ENCODE measurements at places on chromosomes 2 and 18.

DNA sequence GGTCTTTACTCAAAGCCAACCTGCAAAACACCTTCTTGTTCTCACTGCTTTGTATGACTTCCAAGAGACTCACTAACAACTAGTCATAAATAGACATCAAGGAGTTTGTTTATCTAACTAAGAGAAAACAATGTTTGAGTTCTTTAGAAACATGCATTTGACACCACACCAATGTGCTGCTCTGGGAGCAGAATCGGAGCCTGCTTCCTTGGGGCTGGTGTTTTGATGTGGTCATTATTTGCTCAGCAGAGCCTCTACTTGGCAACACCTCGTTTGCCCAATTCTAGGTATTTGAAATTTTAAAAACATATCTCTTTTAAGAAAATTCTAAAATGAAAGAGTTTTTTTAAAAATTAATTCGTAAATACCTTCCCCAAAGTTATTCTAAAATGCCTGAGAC, 167.5 kb downstream of the BCL2 start:
- DNase-seq = no peak

DNA sequence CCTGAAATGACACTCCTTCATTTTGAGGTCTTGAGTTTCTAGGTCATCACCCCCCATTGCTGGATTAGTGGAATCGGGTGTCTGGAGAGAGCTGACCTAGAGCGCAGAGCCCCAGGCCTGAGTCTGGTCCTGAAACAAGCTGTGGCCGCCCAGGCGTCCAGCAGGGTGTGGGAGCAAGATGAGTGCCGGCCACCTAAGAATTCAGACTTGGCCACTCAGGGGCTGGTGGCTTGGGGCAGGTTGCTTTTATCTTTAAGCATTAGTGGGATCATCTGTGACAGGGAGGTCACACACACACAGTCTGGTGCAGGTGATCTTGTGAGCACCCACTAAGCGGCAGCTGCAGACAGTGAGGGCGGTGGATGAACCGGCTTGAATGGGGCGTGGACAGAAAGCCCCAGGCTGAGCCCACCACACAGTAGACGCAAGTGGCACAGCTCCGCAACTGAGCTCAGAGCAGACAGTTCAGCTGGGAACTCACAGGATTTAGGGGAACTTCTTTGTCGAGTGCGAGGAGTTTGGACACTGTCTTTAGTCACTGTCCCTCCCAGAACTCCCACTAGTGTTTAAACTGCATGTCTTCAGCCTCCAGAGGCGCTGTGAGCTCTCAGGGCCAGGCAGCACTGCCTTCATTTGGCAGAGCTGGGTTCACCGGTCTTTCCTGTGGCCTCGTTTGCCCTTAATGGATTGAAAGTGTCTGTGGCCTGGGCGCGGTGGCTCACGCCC, 21.5 kb downstream of the ITGB1BP1 start:
- no peak for DNase-seq

DNA sequence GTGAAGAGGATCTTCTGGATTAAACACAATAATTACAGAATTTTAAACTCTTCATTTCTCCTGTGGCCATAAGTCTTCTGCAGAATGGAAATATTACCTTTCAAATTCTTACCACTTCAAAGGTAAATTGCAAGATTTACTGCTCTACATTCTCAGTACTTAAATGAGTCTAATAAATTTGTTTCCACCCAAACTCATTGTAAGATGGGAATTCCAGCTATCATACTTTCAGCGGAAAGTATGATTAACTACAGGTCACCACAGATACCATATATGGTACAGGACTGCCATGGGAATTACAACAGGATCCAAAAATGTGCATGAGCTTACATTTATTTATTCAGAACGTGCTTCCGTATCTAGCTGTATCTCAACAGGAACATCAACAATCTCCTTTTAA, 3.1 kb downstream of the DSC3 start:
- DNase-seq = no peak

DNA sequence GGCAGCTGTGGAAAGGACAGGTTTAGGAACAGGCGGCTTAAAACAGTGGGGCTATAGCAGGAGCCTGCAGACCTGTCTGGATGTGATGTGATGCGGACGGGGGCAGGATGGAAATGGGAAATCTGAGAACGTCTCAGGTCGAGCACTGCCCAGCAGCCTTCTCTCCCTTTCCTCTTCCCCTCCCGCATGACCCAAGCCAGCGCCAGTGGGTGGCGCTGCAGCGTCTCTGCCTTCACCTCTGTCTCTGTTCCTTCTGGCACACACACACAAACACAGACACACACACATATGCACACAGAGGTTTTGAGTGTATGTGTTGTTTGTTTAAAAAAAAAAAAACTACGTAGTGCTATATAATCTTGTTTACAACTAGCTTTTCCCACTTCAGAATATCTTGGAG, 82.0 kb upstream of the SLC66A3 start:
- peak; percentile 2 for DNase-seq

DNA sequence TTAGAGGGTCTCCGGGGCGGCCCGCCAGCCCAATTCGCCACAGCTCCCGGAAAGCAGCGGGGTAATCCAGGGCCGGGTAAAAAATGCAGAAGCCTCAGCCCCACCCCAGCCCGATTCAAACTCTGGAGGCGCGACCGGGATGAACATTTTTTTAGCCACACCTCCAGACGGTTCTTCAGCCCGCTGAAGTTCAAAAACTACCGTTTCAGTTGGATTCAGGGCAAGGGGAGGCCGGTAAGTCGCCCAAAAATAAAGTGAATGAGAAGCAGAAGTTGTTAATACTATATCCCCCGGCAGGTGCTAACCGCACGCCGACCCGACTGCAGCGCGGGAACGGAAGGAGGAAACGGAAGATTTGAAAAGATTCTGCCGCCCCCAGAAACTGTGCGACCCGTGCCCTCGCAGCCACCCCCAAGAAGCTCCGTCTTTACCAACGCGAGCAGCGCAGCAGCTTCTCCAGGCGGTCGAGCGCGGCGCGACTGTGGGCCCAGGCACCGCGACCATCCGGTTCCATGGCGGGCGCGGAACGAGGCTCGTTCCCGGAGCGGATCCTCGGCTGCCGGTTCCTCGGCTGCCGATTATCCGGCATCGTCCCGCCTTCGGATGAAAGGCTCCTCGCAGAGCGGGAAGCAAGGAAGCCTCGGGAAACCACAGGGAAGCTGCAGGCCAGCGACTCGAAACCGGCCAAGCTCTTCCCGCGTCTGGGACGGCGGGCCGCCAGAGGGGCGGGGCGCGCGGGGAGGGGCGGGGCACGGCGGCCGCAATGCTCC, at the start of gene BARD1:
Gene BARD1 (minus strand): TSS at position 703 of the 770 bp plus-strand sequence. CDS start 114 bp downstream, at position 589.
- DNase-seq = peak; percentile 63

DNA sequence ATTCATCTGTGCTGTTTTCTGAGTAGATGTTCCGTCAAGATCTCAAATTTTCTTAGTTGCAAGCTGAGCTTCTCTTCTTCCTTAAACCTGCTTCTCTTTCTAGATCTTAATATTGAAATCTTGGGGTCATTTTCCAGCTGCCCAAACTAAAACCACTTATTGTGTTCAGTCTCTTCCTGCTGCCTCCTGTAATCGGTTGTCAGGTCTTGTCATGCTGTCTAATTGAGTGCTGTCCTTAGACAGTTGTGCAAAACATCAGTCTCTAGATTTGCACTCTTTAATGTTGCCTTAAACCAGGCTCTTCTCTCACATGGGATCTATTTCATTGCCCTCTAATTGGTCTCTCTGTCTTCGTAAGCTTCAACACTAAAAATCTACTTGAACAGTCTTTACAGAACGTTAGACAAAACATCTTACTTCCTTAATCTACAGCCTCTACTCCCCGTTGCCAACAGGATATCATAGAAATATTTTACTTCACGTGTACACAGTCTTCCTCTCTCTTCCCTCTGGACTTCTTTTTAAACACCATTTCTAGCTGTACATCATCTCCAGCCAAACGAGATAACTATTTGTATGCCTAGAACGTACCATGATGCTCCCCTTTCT, 34.9 kb downstream of the GPD2 start:
- DNase-seq = no peak

DNA sequence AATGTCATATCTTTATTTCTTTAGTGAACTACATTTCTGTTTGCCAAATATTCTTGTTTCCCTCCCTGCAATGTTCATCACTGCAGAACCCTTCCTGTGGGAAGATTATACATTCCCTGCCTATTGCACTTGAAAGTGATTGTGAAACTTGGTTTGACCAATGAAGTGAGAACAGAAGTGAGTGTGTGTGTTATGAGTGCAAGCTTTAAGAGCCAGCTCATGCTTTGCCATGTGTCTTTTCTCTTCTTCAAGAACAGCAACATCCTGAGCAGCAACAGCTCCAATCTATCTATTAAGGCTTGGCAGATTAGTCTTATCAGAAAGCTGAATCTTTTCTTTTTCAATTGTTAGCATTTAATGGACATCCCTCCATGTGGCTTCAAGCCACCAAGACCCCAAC, 42.0 kb upstream of the UBE2E3 start:
- DNase-seq = no peak

GRCh38 chr2:73939419-73939818, 12.7 kb downstream of the DGUOK start:
- no peak for DNase-seq

DNA sequence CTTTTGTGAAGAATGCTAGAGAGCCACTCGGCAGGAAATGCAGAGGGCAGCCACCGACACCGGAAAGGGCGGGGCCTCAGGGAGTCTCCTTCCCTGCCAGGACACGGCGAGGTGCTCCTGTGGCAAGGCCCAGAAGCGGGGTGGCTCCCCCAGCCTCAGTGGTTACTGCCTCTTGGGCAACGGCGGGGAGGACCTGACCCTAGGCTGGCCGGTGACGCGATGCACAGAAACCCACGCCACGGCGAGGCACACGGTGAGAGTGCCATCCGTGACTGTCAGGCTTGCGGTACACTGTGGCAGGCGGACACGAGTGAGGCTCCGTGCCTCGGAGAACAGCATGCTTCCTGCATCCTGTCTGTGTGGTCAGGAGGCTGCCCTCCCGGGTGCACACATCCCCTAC, 47.8 kb downstream of the ZAP70 start:
- no peak for DNase-seq

- no peak for DNase-seq
These were observed 50.6 kb upstream of the ZFP36L2 start for GRCh38 chr2:43276962-43277391.

DNA sequence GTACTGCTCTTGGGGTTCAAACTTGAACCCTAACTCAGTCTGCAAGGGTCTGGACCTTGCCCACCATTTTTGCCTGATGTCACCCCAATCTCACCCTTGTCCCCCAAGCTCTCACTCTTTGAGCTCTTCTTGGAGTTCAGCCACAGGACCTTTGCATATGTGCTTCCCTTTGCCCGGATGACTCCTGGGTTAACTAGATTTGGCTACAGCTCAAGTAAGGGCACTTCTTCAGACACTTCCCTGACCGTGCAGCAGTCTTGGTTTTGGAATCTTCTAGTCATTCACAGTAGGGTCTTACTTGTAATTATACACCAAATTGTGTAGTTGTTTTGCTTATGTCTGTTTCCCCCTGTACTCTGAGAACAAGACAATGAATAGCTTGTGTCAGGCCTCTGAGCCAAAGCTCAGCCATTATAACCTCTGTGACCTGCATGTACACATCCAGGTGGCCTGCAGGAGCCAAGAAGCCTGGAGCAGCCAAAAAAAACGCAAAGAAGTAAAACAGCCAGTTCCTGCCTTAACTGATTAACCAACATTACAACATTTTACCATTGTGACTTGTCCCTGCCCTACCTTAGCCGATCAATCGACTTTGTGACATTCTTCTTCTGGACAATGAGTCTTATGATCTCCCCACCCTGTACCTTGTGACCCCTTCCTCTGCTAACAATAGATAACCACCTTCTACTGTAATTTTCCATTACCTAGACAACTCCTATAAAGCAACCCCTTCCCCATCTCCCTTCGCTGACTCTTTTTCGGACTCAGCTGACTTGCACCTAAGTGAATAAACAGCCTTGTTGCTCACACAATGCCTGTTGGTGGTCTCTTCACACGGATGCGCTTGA, 1.0 kb upstream of the MOGAT1 start:
- no peak for DNase-seq

GRCh38 chr2:216888081-216888480, 28.2 kb upstream of the TNP1 start:
- DNase-seq = no peak

DNA sequence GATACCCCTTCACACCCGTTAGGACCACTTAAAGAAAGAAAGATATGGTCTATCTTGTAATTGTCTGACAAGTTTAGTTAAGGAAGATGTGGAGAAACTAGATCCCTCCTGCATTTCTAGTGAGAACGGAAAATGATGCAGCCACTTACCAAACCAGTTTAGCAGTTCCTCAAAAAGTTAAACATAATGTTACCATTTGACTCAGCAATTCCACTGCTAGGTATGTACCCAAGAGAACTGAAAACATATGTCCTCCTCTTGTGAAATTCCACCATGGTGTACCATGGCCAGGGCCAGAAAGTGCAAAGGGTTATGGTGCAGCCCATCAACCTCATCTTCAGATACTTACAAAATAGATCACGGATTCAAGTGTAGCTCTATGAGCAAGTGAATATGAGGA, 79.0 kb upstream of the ID2 start:
- DNase-seq = no peak

GRCh38 chr2:206163251-206163880, 3.7 kb downstream of the EEF1B2 start:
- DNase-seq = no peak

DNA sequence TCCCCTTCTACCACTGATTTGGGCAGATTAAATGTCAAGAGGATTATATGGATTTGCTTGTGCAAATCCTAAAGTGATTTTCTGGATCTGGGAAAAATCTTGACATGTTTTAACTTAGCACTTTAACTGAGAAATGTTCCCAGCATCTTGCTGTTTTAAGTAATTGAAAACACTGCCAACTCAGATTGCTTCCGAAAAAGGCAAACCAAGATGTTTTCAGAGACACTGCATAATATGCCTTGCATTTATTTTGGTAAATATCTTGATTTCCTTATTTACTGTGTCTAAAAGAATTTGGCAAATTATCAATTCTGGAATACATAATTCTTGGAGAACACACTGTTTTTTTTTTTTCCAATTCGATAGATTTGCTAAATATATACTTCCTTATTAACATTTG, 385.0 kb upstream of the FAM98A start:
- DNase-seq = no peak

DNA sequence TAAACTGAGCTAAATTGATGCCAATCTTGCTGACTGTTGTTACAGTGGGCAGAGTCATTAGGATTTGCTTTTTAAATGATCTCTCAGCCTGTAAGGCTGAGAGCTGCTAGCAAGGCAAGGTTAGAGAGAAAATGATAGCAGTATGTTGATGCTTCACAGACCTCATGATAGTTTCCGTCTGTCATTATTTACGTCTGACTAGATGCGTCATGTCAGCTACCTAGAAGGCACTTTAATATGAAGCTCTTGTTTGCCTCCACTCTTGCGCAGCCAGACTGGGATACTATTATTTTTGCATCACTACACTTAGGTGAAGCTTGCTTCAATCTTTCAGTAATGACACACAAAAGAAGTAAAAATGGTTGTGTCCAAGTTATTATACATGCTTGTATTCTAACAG, 313.8 kb downstream of the LNPK start:
- DNase-seq = no peak

DNA sequence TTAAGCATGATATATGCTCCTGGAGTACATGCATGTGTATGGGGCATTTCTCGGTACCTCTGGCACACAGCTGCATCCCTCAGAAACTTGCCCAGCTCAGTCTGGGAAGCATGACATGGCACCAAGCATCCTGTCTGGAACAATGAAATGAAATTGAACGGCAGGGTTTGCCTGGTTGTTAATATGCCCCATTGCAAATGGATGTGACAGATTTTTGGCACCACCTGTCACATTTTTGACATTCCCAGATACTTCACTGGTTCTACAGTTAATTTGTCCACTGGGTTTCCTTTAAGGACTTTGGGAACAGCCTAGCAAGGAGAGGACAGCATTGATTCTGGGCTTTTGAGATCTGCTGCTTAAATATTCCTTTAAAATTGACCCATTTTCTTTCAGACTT, 305.8 kb downstream of the TSN start:
- DNase-seq = no peak

- DNase-seq = no peak
These were observed 69.4 kb downstream of the RHOB start for GRCh38 chr2:20516291-20516645.
